ENCODE measurements at places on chromosomes 6 and 20.
A peak's percentile ranks its signal among the peaks of the same experiment; 100 is the strongest.

DNA sequence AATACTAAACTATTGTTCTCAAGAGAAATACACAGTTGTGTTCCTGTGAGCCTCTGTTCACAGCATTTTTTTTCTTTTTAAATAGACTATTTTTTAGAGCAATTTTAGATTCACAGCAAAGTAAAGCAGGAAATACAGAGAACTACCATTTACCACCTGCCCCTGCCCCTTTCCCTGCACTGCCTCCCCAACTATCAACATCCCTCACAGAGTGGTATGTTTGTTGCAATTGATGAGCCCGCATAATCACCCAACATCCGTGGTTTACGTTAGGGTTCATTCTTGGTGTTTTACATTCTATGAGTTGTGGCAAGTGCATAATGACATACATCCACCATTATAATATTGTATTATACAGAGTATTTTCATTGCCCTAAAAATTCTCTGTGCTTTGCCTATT is 71.6 kb upstream of the TNFAIP3 start:
- no peak for DNase-seq

DNA sequence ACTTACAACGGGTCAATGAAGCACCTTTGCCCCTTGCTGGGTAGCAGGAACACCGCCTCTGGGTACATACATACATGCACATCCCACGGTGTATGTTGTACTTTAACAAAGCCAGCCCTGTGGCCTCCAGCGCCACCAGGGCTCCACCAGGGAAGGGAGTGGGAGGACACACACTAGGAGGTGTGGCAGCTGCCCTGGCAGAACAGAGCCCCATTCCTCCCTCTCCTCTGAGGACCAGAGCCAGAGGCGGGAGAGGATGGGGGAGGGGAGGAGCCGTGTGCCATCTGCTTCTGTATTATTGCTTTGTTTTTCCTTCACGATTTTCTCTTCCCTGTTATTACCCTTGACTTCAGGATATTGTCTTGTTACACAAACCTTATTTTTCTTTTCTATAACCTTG is 105.8 kb upstream of the TRAF3IP2 start:
- no peak for DNase-seq

DNA sequence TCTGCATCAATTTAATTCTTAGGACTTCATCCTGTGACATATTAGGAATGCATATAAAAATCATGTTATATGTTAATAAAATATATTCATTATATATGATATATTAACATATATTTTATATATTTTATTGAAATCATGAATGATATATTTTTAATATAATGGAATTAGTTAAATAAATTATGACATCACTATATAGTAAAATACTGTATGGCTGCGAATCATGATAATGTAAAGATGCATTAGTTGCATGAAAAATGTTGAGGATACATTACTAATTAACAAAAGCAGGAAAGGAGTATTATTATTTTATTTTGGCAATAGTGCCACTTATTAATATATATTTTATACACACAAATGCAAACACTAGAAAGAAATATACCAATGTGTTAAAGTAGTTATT is 8.4 kb upstream of the RNF217 start:
- DNase-seq, result no peak

- DNase-seq, result peak; percentile 70
Measured at GRCh38 chr6:28585335-28585734, 59.7 kb downstream of the GPX5 start.

- DNase-seq, result peak; percentile 4
Measured at GRCh38 chr6:76742919-76743318, 670.5 kb upstream of the IMPG1 start.

DNA sequence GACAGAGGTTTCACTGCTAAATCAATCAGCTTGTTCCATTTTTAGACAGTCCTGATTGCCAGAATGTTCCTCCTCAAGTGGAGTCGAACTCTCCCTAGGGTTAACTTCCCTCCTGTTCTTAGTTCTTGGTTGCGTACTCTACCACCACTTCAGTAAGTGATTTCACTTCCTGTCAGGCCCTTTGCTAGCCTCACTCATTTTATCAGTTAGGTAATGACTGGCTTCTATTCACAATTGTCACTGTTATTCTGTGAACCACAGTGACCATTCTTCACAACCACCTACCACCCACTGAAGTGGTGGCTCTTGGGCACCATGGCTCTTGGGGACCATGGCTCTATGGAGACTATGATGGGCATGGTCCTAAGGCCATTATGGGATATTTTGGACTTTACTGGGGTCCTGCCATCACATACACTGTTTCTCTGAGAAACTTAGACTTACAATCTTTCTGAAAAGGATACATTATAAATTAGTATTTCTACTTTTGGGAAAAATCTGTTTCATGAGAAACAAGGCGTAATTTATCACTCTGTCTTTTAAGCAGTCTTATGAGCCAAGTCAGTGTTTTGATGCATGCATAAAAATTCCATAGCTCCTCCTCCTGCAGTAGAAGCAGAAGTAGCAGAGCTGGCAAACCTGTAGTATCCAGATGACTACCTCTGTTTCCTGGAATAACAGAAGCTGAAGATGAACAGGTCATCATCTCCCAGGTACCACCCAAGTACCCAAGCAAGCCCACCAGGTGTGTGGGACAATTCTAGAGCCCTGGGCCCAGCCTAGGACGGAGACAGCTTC is 66.3 kb downstream of the ATXN1 start:
- DNase-seq, result no peak

DNA sequence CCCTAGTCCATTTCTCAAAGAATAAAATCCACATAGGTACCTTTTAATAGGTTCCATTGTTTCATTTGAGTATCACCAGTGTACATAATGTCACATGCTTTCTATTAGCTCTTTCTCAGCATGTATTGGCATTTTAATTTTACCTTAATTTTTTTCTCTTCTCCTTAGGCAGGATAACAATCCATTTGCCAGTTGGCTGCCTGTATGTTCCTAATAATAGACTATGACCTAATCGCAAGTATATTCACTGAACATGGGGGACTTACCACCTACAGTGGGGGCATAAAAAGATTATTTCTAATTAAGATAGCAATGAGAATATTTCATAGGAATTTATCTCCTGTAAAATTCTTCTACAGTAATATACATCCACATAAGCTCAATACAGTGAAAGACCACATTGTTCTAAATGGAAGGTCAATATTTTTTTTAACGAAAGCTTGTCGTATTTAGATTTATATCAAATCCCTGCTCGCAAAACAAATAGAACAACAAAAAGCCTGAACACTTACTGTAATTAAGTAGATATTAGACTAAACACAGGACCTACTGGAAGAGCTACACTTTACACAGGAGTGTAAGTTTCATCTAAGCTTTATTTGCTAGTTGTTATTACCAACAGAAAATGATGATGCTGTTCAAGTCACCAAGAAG is 76.4 kb downstream of the OGFRL1 start:
- DNase-seq, result no peak

DNA sequence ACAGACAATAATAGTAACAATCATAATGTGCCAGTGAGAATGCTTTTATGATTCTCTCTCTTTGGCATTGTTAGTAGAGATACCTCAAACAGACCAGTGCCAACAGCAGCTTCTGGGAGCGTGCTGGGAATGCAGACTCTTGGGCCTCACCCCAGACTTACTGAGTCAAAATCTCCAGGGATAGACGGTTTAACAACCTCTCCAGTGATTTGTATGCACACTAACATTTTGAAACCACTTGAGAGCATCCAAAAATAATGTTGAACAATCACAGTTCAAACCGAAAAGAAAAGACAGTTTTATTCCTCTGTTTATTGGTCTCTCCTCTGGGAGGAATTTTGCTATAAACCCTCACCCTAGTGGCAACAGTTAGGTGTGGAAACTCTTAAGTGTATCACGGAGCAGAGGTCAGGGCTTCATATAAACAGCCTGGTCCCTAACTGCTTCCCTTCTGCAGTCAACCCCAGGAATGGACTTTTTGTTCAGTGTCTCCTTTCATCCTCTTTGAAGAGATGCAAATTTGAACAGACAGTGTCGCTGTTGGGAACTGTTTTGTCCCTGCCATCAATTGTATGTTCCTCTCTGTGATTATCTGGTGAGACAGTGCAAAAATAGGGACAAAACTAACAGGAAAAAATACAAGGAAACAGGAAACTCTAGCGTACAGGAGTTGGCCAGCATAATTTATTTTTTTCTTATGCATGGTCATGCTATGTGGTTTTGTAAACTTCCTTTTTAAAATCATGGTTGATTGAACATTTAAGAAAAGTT is 162.4 kb upstream of the BTBD3 start:
- DNase-seq, result no peak

GRCh38 chr6:35287671-35288396 is 9.8 kb upstream of the DEF6 start:
- DNase-seq, result no peak

- no peak for DNase-seq
Measured at GRCh38 chr6:108652375-108652774, 91.7 kb downstream of the FOXO3 start.

GRCh38 chr6:43971776-43972126 is 155.5 kb downstream of the MRPL14 start:
- no peak for DNase-seq

DNA sequence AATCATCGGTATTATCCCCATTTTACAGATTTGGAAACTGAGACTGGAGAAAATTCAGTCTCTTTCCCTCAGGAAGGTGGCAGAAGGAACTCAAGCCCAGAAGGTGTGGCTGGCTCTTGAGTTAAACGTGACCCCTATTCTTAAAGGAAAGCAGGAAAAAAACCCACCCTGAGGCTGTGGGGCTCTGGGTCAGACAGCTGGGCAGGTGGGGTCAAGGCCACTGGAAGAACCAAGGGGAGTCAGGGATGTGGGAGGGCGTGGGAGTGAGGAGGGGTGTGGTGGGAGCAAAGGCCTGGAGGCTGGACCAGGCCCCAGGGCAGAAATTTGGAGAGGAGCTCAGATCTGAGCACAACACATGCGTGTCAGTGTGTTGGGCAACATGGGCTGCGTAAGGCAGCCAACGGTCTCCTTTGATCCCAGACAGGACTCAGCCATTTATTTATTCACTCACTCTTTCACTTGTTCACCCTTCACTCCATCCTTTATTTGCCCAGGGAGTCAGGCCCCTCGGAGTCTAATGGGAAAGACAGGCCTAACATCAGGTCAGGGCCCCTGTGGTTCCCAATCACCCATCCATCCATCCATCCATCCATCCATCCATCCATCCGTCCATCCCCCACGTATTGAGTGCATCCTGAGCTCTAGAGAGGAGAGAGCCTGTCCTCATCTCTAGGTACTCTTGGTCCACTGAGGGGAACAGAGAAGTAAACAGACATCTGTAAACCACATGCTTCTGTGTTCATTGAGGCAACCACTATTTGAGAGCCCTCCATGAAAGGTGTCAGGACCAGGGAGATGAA is 165.0 kb downstream of the VEGFA start:
- no peak for DNase-seq

DNA sequence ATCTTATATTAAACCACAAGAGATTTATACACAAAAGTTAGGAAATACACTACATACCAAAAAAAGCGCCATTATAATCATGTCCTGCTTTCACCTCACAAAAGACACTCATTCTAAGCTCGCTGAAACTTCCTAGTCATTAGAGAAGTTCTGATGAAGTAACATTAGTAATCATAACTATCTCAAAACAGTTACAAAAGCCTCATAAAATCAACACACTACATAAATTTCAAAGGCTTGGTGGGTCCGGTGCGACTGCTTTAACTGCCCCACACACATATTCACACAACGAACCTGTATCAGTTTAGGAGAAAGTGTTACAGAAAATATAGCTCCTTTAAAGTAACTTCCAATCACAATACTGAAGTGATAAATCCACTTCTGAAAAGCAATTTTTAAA is 1.9 kb downstream of the PHIP start:
- no peak for DNase-seq

DNA sequence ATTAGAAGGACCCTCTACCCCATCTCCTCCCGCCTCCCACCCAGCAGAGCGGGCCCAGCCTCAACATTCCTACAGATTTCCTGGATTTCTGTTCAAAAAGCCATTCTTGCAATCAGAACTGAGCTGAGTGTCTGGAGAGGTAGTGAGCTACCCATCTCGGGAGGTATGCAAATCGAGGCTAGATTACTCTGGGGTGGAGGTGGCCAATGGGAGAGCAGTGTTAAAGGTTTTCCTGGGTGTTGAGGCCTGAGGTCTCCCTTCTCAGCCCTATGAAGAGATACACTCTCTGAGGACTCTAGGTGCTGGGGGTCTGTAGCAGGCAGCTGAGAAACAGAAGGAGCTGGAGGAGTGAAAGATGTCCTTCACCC is 57.0 kb downstream of the CD40 start:
- no peak for DNase-seq

DNA sequence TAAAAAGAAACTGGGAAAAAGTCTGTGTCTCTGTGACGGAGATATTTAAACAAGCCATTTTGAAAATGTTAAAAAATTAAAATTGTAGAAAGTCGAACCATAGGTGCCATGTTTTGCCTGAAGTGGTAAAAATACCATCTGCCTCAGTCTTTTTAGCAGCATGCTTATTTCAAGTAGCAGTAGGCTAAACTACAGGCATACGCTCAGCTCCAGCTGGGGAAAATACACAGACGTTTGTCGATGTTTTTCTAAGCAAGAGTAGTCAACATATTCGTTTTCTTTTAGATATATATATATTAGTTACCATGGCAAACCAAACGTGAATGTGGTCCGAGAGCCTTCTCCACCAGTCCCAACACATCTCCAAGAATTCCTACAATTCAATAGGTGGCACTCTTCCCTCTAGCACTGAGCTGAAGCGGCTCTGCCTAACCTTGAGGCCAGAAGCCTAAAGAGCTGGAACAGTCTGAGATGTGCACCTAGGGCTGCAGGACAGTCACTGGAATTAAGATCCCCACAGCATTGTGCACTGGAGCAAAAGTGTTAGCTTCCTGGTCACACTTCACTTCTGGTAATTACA is 70.2 kb upstream of the BEND3 start:
- peak; percentile 6 for DNase-seq

DNA sequence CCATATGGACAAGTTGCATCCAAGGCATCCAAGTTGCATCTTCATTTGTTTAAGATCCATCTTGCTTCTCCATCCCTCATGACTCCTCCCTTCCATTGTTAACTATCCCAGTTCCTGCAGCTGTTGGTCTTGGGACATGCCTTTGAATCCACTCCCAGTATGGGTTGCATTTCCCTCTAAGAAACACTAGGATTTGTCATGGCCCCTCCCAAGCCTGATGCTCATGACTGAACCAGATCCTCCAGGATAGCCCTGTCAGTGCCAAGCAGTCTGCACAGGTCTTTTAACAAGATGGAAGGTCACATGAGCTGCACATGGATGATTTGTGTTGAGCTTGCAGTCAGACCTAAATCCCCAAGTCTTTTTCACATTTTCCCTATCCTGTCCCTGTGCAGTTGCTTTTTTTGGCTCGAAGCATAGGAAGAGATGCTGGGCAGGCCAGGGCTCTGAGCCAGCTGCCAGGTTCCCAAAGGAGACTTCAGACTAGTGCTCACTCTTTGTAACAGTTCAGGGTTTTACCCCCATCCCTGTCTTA is 4.2 kb downstream of the PPP2R5D start:
- no peak for DNase-seq

GRCh38 chr6:45592991-45593390 is 215.3 kb upstream of the SUPT3H start:
- DNase-seq, result peak; percentile 31
